HCT116 (cell line): ENCODE measurements at places on chromosomes 7 and 10. TPM values are rescaled to one million over a fixed set of nuclear protein-coding genes. Genes with fewer than 3 reads are reported as not detected.

ABCB4 gene
- not detected for total RNA-seq

MMP21 gene
- not detected for total RNA-seq

APBB1IP gene
- 0.27 TPM for total RNA-seq

NCF1 gene
- total RNA-seq: 0.27 TPM
